GM12864 (cell line): ENCODE measurements at places on chromosomes 3 and 15.

- DNase-seq: no peak
Measured at GRCh38 chr15:40372981-40373380, 9.5 kb upstream of the KNSTRN start.

- no peak for DNase-seq
Measured at GRCh38 chr3:172314591-172315160, 133.6 kb downstream of the GHSR start.

DNA sequence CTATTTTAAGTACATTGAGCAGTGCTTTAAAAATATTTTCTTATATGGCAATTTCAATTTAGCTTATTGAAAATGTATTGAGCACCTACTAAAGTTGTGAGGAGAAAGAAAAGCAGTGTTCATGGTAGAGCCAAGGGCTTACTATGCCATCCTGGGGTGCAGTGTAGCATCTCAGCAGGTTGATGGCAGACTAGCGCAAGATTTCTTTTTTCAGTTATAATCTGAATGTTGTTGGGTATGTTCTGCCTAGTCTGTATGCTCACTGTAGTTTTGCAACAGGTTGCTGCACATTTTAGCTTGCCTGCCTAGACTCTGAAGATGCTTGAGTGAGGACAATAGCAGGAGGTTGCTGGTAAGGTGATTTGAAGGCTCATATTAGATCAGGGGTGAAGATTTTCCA is 103.1 kb upstream of the UNC13C start:
- no peak for DNase-seq

GRCh38 chr3:184772667-184773272 is 39.2 kb upstream of the VPS8 start:
- no peak for DNase-seq
